ENCODE measurements at places on chromosomes 2 and 18.

DNA sequence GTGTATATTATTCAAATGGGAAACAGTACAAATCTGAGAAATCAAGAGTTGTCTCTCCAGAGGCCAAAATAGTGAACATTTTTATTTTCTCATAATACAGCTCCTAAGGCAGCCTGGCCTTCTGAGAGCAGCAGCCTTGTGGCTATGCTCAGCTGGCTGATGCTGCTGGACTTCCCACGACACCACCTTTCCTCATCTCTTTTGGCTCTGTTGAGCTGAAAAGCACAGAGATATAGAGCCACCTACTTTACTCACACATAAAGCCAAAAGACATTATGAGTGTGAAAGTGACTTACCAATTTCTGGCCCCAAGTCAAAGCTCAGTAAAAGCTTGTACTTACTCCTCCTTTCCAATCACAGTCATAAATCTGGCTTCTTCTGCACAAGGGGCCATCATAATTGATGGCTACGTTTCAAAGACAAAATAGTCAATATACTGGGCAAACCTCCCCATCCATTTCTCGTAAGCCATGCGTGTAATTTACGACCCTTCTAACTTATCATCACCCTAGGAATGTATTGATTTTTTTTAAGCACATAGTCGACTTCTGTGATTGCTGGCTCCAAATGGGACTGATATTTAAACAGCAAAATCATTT lies 18.6 kb upstream of the REG3A start:
- DNase-seq, result no peak

DNA sequence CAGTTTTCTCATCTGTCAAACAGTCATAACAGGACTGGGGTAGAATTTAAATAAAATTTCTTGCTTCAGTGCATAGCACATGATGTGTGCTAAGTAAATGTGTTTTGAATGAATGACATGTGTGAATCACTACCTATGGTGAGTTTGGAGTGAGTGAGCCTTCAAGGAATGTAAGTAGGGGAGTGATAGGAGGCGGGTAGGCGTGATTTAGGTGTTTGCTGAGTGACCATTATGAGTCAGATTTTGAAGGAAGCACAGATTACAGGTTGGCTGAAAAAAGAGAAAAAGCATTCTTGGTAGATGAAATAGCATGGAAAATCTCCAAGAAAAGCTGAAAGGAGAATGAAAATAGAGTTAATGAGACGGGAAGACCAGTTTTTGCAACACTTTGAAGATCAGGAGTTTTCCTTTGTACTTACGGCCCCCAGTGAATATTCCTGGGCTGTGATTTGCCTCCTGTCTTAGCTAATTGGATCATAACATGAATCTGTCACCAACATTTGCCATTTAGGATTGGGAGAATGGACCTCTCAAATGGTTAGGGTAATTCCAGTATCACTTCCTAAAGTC lies 136.9 kb upstream of the GATA6 start:
- DNase-seq, result no peak

- DNase-seq, result no peak
Measured at GRCh38 chr18:56593906-56594305, 44.5 kb downstream of the TXNL1 start.

DNA sequence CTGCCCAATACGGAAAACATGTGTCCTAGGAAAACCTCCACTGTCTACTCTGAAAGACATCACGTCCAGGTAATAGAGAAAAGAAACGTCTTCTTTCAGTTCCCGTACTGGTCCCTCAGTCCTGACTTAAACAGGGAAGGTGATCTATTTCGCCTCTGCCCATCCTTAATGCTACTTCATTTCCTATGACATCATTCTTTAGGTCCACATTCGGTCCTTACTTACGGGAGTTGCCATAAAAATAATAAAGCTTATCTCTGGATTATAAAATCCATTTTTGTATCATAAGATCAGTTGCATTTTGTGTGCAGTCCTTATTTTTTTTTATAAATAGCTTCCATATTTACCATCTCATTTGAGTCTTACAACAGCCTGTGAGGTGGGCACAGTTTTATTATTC lies 3.7 kb downstream of the TGFA start:
- DNase-seq, result no peak

GRCh38 chr2:54572262-54572635 lies 116.1 kb downstream of the SPTBN1 start:
- DNase-seq, result no peak

DNA sequence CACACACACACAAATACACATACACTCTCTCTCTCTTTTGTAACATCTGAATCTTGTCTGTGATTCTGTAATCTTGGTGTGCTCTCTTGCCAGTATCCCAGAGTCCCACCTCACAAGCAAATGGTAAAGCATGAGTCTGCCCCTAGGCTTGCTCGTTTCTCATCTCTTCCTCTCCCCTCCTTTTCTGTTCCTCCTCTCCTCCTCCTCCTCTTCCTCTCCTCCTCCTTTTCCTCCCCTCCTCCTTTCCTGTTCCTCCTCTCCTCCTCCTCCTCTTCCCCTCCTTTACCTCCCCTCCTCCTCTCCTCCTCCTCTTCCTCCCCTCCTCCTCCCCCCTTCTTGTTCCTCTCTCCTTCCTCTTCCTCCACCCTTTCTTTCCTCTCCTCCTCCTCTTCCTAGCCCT lies 59.0 kb downstream of the TNFRSF11A start:
- DNase-seq, result no peak

DNA sequence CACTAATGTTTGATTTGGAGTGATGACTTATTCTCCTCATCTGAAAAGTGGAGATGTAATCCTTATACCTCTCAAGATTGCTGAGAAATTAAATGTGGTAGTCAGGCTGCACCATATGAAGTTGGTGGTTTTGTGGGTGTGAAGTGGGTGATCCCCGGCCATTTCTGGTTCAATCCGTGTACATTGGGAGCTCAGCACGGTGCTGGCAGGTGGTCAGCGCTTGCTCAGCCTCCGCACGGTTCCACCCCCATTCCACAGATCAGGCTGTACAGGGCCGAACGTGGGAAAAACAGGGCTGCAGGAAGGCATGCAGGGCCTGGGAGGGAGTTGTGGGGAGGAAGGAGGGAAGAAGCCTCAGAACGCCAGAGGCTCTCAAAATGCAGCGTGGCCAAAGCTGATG lies 198.3 kb downstream of the INO80D start:
- DNase-seq, result no peak

DNA sequence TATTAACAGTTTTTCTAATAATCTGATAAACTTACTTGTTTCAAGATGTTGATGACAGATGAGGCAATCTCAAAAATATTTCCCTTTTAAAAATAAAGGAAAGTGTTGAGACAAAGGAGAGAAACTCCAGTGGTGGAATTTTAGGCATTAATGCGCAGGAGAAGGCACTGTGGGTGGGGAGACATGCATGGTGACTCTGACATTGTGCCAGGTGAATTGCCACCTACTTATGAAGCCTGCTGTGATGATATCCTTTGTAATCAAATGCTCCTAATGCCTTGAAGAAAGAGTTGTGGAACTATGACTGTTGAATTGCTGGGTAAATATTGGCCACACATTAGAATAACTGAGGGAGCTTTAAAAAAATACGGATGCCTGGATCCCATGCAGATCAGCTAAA lies 101.4 kb downstream of the PLA2R1 start:
- DNase-seq, result no peak

DNA sequence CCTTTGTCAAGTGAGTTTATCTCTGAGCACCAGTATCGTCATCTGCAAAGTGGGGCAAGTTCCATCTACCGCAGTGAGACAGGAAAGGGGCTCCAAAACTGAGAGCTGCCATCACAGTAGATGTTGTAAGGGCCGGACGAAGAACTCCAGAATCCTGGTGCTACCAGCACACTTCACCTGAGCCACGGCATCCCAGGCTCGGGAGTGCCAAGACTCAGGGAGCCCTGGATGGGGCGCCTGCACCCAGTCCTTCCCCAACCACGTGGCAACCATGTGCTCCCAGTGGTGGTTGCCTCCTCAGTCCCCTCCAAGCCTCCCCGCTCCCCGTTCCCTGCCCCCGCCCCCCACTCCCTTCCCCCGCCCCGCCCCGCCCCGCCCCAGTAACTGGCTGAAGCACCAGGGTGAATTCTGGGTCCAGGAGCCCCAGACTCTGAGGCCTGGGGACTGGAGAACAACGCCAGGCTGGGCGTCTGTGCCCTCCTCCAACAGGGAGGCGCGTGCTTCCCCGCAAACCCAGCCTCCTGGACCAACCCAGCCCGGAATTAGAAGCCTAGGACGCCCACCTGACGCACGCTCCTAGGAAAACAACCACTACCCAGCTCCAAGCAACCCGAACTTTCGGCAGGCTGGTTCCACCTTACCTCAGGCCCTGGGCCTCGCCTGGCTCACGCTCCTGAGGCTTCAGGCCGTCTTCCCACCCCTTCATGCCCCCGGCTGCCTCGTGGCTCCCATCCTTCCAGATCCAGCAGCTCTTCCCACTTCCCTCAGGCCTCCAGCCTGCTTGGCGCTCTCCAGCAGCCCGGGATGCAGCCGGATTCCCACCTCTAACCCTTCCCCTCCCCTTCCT lies 67.6 kb downstream of the LAMA3 start:
- DNase-seq, result no peak

DNA sequence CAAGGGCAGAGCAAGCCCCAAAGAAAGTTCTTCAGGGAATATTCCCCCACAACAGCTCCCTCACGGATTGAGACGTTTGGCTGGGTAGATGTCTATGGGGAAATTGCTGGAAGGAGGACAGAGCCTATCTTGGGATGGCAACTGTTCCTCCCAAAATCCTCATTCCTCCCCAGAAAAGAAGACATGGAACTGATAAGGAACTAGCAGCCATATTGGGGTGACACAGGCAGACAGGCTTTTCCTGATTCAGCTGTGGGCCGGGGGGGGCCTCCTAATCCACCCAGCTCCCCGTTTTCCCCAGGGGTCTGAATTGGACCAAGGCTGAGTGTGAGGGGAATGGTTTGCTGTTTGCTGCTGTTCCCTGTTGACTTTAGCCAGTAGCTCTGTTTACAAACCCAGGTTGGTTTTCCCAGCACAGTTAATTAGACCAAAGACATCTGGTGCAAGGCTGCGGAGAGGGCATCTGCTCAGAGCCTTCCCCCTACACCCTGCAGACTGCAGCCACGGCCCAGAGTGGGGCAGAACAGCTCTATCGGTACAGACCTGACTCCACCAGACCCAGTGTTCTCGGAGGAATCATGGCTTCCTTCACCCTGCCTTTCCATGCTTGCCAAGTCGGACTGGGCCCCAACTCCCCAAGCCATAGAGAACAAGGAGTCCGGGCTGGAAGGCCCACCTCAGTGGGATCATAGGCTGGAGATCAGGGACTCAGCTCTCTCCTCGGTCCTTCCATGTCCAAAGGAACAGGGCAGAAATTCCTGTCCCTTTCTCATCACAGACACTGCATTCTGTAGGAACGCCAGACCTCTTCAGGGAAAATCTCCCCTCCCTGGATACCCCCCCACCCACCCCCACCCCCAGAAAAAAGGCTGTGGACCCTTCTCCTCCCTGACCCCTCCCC lies 1.7 kb upstream of the PKDCC start:
- DNase-seq, result no peak

GRCh38 chr2:68287580-68288441 lies 31.9 kb downstream of the CNRIP1 start:
- DNase-seq, result no peak

- no peak for DNase-seq
Measured at GRCh38 chr2:29215073-29215472, 99.9 kb downstream of the CLIP4 start.

DNA sequence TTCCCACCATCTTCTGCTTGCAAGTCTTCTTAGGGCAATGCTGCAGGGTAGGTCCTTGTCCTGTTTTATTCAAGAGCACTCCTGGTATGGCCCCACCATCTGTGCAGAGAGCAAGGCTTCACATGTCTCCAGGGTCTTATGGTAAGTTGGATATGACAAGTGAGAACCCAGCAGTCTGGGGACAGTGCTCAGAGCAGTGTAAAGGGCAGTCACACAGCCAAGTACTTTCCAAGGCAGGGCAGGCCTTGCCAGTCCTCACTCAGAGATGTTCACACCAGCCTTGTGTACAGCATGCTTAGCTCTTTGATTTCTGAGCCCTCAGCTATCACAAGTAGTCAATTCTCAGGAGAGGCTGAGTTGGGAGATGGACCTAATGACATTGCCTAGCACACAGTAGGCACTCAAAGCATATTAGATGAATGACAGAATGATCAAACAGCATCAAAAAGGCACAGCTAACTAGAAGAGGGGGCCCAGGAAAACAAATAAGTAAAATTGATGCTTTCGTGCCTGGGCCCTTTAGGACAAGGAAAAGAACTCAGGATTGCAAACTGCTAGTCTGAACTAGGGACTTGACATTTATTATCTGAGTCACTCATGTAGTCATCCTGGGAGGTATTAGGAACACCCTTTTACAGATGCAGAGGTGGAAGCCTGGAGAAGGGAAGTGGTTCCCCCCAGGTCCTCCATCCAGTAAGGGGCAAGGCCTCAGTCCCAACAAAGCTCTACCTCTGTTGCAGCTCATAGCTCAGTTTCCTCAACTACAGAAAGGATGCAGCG lies 86.7 kb upstream of the CTAGE1 start:
- no peak for DNase-seq

All from stimulated activated CD4-positive, alpha-beta T cell treated with anti-CD3 and anti-CD28 coated beads, Interleukin-1b, Interleukin-23, amount 100 ng/mL, for 24 hours (primary cell).